NCI-H1417 (cell line): ENCODE measurements at places on chromosomes 1 and 21.

GRCh38 chr1:179706339-179706941, 36.7 kb upstream of the FAM163A start:
- DNase-seq: peak; percentile 27

DNA sequence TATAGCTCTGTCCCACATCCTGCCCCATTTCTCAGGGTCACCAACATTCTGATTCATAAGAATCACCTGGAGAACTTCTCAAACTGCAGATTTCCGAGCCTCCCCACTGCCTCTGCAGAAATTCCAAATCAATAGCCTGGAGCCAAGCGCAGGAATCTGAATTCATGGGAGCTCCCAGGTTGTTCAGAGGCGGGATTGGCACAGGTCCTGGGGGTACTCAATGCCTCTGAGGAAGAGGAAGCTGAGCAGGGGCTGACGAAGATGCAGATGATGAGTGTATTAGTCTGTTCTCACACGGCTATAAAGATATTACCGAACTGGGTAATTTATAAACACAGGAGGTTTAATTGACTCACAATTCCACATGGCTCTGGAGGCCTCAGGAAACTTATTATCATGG, 455.5 kb downstream of the MATN1 start:
- no peak for DNase-seq

- DNase-seq: no peak
These were observed 34.2 kb upstream of the GNPAT start for GRCh38 chr1:231206856-231207255.

- DNase-seq: no peak
These were observed 61.5 kb downstream of the CD58 start for GRCh38 chr1:116508984-116509980.

DNA sequence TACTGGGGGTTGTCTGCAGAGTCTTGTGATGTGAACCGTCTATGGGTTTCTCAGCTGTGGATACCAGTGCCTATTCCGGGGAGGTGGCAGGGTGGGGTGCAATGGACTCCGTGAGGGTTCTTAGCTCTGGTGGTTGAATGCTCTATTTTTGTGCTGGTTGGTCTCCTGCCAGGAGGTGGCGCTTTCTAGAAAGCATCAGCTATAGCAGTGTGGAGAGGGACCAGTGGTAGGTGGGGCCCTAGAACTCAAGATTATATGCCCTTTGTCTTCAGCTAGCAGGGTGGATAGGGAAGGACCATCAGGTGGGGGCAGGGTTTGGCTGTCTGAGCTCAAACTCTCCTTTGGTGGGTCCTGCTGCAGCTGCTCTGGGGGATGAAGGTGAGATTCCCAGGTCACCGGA, 127.3 kb upstream of the PLD5 start:
- DNase-seq: no peak

GRCh38 chr21:17003258-17003615, 509.6 kb upstream of the CXADR start:
- DNase-seq: no peak

GRCh38 chr1:2582391-2582790, 4.2 kb upstream of the PRXL2B start:
- no peak for DNase-seq

DNA sequence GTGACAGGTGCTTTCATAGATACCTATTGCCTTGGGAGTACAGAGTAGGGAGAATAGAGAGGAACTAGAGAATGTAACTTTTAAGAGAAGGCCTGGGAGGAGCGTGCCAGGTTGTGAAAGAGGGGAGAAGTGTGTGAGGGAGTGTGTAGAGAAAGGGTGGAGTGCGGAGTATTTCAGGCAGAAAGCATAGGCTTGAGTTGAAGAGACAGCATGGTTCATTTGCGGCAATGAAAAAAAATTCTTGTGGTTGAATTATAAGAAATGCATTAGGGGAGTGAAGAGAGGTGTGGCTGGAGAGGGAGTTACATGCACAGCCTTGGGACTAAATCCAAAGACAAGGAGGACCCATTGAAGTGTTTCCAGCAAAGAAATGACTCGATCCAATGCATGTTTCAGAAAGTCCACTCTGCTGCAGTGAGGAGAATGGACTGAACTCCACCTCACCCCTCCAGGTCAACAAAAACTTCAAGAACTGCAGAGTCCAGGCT, 81.7 kb upstream of the ADAM30 start:
- no peak for DNase-seq

DNA sequence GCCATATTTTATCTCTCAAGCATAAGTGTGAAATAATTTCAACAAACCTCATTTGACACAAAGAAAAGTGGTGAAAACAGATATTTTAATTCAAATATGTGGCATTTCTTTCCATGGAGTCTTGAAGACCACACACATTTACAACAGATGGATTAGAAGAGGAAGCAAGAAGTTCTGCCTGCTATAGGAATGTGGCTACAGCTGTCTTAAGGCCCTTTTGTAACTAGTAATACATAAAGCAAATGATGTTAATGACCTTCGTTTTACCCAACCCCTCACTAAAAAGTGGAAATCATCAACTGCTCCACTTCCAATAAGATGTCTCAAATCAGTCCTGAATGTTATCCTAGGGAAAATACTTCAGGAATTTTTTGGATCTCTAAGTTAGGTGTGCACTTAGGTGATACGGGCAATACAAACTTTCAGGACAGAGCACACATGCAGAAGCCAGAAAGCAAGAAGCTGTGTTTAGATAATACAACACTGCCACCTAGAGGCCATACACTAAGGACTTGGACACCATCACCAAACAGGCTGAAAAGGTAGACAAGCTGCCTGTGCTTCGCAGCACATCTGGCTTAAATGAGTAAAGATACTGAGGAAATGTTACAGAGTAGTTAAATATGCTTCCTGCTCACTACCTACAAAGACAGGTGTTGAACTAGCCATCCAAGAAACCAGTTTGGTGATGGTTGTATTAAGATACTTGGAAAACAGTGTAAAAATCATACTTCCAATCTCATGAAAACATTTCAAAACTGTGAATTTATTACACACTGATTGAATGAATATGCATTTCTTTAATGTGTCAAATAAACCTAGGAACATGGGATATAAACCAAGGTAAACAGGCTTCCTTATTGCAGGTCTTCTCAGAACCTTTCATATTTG, 24.4 kb downstream of the RRAGC start:
- DNase-seq: peak; percentile 54

DNA sequence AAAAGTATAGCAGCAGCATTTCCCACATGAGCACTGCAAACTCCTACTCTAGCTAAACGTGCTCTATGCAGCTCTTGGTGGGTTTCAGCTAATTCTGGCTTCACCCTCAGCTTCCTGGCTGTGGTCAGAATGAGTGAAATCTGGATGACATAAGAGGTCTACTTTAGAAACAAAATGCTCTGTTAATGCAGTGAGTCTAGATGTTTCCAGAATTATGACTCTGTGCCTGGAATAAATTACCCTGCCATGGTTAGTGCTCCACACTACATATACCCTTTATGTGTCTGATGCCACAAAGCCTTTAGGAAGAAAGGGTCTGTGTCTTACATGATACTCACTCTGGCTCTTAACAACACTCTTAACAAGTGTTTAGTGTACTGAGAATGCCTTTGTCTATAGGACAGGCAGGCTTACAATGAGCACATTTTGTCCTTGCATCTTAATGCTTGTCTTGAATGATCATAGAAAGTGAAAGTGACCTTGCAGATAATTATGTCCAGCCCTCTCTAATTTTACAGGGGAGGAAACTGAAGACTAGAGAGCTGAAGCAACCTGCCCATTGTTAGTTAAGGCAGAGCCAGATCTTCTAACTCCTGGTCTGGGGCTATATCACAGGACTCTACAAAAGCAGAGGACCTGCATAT, 9.2 kb downstream of the S100A10 start:
- peak; percentile 31 for DNase-seq

GRCh38 chr1:232416026-232416568, 213.8 kb downstream of the SIPA1L2 start:
- peak; percentile 34 for DNase-seq

GRCh38 chr1:6389971-6390370, 3.6 kb downstream of the ACOT7 start:
- no peak for DNase-seq

DNA sequence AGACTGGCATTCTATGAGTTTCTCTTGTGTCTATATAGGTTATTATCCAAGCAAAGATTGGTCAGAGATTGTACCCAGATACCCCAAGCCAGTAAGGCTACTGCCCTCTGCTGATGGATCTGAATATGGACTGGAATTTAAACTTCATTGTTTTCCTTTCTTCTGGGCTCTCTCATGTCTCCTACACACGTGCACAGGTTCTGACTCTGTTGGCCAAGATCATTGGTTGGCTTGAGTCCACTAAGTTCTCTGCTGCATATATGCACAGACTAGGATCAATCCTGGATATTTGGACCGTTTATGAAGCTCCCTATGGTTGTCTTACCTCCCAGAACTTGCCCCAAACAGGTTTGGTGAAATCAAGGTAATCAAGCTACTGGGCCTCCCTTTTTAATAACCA, 69.7 kb downstream of the CC2D1B start:
- DNase-seq: peak; percentile 51

DNA sequence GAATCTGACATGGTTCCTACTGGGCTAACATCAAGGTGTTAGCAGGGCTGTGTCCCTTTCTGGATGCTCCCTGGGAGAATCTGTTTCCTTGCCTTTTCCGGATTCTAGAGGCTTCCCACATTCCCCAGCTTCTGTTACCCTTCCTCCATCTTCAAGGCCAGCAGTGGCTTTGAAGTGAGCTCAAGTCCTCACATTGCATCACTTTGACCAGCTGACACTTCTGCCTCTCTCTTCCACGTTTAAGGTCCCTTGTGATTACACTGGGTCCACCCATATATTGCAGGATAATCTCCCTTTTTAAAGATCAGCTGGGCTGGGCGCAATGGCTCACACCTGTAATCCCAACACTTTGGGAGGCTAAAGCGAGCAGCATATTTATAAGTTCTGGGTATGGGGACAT, 33.1 kb downstream of the CNST start:
- DNase-seq: no peak

DNA sequence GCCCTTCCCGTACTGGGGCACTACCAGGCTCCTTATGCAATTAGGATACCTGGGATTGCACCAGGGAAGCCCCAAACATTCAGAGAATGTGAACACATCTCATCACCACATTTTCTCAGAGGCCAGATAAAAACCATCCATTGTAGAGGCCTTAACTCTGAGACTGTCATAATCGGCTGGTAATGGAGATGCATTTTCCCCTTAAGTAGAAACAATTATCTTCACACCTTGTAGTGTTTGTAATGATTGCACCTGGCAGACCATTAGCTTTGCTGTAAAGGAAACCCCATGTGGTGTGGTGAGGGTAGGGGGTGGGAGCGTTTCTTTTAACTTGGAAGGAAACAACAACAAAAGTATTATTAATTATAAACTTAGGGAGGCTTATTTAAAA, 90.0 kb upstream of the TLR5 start:
- DNase-seq: peak; percentile 75

DNA sequence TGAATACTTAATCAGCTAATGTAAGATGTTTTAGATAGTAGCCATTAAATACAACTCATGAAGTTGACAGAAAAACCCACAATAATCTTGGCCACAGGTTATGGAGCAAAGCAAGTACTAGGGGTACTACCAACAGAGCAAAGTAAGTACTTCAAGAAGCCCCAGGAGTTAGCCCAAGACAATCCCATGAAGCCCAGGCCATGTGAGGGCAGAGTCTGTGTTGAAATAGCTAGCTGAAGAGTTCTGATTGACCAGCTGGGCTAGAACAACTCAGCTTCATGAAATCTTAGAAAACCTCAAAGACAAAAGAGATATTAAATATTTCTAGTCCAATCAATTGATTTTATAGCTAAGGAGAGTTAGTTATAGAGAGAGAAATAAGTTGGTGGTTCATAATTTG, 212.9 kb upstream of the HOOK1 start:
- DNase-seq: no peak

DNA sequence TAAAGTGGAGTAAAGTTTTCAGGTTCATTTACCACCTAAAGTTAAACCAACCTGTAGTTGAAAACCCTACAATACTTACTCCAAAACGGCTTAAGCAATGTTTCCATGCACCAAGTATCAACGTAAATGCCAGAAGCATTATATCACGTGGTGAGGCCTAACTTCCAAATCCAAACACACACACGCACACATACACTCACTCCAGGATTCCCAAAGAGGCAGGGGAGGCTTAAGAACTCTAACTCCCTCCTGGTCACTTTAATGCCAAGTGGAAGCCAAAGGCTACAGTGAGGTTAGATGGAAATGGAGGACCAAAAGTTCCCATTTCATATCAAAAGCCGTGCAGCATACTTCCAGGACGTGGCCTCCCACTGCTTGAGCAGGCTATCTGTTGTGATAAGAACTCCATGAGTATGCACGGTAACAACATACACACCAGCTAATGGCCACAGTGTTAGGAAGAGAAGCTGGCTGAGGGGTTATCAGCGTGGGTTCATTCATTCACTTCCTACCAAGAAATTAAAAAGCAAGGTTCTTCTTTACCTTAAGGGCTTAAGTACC, 224.1 kb downstream of the SLC45A1 start:
- no peak for DNase-seq

DNA sequence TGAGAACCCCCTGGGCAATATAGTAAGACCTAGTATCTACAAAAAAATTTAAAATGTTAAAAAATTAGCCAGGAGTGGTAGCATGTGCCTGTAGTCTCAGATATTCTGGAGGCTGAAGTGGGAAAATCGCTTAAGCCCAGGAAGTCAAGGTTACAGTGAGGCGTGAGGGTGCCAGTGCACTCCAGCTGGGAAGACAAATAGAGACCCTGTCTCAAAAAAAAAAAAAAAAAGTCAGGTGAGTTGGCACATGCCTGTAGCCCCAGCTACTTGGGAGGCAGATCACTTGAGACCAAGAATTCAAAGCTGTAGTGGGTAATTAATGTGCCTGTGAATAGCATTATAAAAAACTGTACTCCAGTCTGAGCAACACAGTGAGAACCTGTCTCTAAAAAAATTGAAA, 4.6 kb downstream of the BECN2 start:
- peak; percentile 78 for DNase-seq

DNA sequence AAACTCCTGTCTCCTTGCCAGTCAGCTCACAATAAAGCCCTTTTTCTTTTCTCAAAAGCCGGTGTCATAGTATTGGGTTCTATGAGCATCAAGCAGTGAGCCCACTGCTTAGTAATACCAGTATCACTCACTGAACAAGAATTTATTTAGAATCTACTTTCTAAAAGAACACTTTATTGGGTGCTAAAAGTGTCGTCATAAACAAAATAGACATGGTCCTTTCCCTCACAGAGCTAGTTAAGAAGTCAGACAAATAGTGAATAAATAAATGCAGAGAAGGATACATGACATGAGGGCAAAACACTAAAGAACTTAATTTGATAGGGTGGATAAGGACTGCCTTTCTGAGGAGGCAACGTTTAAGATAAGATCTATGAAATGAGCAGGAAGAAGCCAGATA, 32.2 kb downstream of the EVI5 start:
- DNase-seq: no peak

GRCh38 chr1:201335174-201335870, 42.2 kb downstream of the TNNT2 start:
- no peak for DNase-seq
